ENCODE measurements at places on chromosomes 4 and X. TPM values are rescaled to one million over a fixed set of nuclear protein-coding genes. Genes with fewer than 3 reads are reported as not detected.

Gene GJB1
- not detected for total RNA-seq

Gene HSD17B13
- not detected for total RNA-seq

Gene CXorf65
- not detected for total RNA-seq

Gene ASMT
- total RNA-seq: not detected

Gene PRIMPOL
- 31.0 TPM for total RNA-seq

Gene SHOX
- not detected for total RNA-seq

Gene SOWAHD
- not detected for total RNA-seq

Gene APELA
- not detected for total RNA-seq

Gene GPC3
- 16.4 TPM for total RNA-seq

Gene VCX2
- total RNA-seq: not detected

Gene GPRASP1
- total RNA-seq: 11.5 TPM

Gene HERC6
- 4.9 TPM for total RNA-seq

Gene GPRASP3
- 5.3 TPM for total RNA-seq

Gene STK32B
- total RNA-seq: 5.3 TPM

Gene GPR119
- not detected for total RNA-seq

Gene LRCH2
- 11.1 TPM for total RNA-seq

All from fibroblast of the aortic adventitia (primary cell).